Stimulated activated CD4-positive, alpha-beta T cell treated with anti-CD3 and anti-CD28 coated beads, Interleukin-15, amount 100 ng/mL, for 1 hour (primary cell): ENCODE measurements at places on chromosomes 4 and X.
A peak's percentile ranks its signal among the peaks of the same experiment; 100 is the strongest.

DNA sequence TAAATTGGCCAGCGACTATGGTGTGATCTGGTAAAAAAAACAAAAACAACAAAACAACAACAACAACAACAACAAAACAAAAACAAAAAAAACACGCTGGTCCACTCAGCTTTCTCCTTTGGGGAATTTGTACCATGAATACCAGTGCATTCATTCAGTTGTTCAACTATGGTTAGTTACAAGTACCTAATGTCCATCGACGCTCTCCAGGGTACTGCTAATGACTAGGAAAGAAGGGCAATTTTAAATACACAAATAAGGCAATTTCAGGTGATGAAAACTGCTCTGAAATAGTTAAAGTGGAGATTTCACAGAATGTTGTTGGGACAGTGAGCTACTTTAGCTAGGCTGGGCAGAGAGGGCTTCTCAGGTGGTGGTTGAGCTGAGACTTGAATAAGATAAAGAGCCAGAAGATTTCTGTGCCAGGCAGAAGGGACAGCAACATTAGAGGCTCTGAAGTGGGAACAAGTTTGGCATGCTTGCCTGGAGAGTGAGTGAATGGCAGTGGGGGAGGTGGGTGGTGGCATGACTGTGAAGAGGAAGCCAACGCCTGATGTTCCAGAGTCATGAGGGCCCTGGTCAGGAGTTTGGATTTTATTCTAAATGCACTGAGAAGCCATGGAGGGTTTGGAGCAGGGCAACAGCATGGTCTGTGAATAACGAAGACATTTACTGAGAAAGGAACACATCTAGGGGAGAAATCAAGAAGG, 45.9 kb upstream of the PGRMC2 start:
- no peak for DNase-seq

GRCh38 chr4:87651941-87652340, 1.9 kb downstream of the DMP1 start:
- no peak for DNase-seq

GRCh38 chr4:13963601-13964000, 336.1 kb upstream of the BOD1L1 start:
- DNase-seq: no peak

- no peak for DNase-seq
Measured at GRCh38 chrX:19245711-19246269, 97.9 kb upstream of the PDHA1 start.

DNA sequence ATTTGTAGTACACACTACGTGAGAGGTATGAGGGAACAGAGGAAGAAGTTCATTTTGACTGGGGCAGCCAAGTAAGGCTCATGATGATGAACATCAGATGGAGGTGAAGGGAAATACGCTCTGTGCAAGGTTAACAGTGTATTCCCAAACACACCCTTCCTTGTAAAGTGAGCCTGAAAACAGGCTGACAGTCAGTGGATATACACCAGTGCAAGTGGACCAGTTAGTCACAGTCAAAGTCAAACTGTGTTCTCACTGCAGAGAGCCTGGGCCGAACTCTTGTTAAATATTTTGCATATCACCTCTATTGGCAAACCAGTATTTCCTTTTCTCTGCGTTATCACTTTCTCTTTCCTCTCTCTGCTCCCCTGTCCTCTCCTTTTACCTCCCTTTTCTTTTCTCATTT, 23.4 kb upstream of the RHOH start:
- no peak for DNase-seq

DNA sequence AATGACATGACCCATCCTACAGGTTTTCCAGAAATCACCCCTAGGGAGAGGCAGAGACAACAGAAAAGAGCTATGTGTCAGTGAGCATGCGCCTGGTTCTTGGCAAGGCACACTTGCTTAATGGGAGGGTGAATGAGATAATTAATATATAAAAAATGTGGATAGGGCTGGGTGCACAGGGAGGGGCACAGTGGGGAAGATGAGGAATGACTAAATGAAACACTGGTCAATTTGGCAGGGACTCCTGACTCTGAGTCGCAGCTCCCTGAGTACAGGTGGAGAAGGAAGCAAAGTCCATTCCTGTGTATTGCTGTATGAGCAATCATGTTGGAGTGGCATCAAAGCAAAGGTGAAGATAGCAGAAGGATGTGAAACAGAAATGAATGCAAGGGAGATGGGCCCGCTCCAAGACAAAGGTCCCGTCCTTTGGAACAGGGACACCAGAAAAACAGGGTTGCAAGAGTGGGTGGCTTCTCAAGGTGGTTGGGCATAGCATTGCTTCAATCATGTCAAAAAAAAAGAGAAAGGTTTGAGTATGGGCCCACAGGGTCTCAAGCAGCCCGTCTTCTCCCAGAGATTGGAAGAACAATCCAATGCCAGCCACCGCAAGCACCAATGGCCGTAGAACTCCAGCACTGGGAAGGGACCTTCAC, 278.4 kb upstream of the AGTR2 start:
- DNase-seq: no peak

DNA sequence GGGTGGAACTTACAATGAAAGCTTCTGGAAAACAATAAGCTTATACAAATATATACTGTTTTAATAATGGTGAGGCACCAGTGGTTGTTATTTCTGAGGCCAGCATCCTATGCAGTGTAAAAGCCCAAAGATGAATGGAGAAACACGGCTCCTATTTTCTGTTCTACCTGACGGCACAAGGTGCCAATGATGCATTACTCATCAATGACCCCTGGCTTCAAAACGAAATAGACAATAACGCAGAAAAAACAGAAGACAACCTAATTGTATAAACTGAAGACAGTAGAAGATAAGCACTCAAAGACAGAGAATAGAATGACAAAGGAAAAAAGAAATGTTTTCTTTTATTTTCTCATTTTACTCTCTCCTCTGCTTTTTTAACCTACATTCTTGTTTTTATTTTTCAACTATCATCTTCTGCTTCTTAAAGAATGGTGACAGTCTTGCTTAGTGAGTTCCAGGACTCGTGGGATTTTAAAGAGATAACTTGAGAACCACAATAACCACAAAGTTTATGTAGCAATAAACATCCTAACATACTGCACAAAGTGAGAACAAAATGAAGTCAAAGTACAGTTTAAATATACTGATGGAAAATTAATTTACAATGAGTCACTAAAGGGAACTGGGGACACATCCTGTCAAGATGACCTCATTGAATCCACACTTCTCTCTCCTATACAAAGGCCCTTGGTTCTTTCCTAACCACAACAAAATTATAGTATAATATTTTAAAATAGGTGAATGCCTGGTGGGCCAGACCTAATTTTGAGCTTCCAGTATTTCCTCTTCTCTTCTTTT, 169.8 kb downstream of the BTC start:
- DNase-seq: no peak

DNA sequence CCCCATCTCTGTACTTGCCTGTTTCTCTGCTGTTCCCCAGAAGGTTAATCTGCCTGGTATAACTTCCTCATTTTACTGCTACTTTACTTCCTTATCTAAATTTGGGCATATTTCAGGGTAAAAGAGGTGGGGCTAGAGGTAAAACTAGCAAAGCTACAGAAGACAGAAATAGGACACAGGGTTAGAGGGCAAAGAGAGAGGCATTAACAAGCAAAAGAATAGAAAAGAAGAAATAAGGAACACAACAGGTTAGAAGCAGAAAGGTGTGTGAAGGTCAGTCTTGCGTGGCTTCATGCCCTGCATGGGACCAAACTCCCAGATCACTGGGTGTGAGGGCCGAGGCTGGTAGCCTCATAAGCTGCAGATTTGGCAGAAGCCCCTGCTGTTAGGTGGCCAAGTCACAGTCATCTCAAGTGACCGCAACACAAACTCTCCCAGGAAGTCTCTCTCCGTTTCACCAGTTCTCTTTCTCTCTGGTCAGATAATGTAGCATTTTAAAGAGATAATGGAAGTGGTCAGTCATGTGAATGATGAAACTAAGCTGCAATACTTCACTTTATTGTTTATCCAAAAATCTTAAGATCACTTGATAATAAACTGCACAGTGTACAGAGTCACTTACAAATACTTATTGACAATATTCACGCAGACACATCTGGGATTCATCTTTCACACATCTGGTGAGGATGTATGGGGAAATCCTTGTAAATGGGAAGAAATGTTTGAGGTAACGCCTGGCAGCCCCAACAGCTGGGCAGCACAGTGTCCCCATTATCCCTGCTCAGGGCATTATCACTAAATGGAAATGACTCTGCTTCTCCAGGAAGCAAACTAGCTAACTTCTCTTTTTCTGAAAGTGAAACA, 16.4 kb downstream of the TMEM154 start:
- no peak for DNase-seq

DNA sequence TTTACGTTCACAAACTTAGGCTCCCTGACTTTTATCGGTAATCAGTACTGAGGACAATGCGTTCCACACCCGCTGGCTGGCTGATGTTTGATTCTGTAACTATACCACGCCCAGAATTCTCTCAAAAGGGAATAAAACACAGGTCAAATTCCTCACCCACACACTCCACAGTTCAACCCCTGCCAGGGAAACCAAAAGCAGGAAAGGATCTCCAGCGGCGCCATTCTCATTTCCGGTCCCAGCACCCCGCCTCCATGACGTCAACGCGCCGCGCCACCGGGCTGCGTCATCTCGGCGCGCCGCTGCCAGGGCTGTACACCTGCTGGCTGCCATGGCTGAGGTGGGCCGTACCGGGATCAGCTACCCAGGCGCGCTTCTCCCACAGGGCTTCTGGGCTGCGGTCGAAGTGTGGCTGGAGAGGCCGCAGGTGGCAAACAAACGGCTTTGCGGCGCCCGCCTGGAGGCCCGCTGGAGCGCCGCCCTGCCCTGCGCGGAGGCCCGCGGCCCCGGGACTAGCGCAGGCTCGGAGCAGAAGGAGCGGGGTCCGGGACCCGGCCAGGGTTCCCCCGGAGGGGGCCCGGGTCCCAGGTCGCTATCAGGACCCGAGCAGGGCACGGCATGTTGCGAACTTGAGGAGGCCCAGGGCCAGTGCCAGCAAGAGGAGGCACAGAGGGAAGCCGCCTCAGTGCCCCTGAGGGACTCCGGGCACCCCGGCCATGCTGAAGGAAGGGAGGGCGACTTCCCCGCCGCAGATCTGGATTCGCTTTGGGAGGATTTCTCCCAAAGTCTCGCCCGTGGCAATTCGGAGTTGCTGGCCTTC, at the start of the genes ACOX3 and TRMT44:
Gene ACOX3 (minus strand): TSS at position 232 of the 820 bp plus-strand sequence. CDS start 24,202 bp downstream, outside the sequence.
Gene TRMT44 (plus strand): TSS at position 286 of the 820 bp plus-strand sequence. CDS start 46 bp downstream, at position 332.
- peak; percentile 93 for DNase-seq

DNA sequence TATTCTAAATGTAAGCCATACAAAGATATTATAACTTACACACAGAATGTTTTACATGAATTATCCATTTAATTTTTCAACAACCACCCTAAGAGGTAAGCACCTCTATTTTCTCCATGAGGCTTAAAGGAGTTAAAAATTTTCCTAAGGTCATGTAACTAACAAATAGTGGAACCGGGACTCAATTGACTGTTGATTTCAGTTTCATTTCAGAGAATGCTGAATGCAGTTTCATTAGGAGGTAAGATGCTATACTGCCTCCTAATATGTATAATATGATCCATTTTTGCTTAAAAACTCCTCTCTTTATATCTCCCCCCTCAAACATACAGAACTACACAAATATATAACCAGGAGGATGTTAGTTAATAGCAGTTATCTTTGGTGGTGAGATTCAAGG, 29.1 kb downstream of the PHKA1 start:
- DNase-seq: no peak

DNA sequence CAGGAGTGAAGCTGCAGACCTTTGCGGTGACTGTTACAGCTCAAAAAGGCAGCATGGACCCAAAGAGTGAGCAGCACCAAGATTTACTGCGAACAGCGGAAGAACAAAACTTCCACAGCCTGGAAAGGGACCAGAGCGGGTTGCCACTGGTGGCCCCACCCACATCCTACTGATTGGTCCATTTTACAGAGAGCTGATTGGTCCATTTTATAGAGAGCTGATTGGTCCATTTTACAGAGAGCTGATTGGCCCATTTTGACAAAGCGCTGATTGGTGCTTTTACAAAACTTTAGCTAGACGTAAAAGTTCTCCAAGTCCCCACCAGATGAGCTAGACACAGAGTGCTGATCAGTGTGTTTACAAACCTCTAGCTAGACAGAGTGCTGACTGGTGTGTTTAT, 134.2 kb upstream of the FRG1 start:
- DNase-seq: no peak

DNA sequence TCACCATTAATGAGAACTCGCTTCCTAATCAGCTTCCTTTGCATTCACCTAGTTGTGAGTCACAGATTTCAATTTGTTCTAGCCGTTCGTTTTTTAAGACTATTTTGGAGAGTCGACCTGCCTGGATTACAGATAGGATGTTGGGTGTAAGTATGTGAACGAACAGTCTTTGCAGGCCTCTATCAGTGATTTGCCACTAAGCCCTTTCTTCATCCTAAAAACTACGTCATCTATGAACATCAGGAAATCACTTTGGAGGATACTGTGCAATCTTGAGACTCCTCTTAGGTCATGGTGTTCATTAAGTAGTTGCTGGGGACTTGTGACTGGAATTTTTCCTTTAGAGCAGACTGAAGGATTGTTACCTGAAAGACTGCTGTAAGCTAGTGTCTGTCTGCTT, 1.1 kb downstream of the POLA1 start:
- no peak for DNase-seq

GRCh38 chr4:61521451-61521850, 321.3 kb downstream of the ADGRL3 start:
- DNase-seq: no peak

- DNase-seq: no peak
Measured at GRCh38 chrX:47484885-47485284, 1.9 kb upstream of the ZNF41 start.
